Inflammatory macrophage (primary cell): ENCODE measurements at places on chromosomes 1 and 21.
A peak's percentile ranks its signal among the peaks of the same experiment; 100 is the strongest.

GRCh38 chr1:27388337-27389005 is 4.0 kb upstream of the GPR3 start:
- peak; percentile 41 for DNase-seq

GRCh38 chr1:89287181-89288050 is 14.8 kb upstream of the GBP5 start:
- DNase-seq: no peak

DNA sequence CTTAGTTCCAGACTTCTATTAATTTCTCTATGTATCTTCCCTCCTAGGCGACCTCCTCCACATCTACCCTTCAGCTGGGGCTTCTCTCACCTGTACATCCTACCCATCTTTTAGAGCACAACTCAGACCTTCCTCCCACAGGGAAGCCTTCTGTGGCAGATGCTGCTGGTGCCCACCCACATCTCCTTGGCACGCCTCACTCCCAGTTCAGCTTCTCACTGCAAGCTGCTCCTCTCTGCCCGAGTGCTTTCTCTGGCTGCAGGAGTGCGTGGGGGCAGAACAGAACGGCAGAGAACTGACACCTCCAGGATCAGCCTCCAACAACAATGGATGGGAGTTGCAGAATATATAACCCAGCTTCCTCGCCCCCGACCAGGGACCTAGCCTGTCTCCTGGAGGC is 36.5 kb downstream of the ZBTB18 start:
- DNase-seq: no peak

GRCh38 chr1:195105281-195105680 is 1503.0 kb downstream of the KCNT2 start:
- no peak for DNase-seq

GRCh38 chr1:2201062-2201461 is 6.5 kb upstream of the FAAP20 start:
- DNase-seq: no peak

GRCh38 chr1:109193653-109194590 is 19.8 kb upstream of the SARS1 start:
- peak; percentile 71 for DNase-seq

- DNase-seq: peak; percentile 70
These were observed 115.4 kb upstream of the HOOK1 start for GRCh38 chr1:59699227-59699847.

GRCh38 chr1:89454845-89455521 is 69.6 kb upstream of the LRRC8B start:
- DNase-seq: peak; percentile 83

DNA sequence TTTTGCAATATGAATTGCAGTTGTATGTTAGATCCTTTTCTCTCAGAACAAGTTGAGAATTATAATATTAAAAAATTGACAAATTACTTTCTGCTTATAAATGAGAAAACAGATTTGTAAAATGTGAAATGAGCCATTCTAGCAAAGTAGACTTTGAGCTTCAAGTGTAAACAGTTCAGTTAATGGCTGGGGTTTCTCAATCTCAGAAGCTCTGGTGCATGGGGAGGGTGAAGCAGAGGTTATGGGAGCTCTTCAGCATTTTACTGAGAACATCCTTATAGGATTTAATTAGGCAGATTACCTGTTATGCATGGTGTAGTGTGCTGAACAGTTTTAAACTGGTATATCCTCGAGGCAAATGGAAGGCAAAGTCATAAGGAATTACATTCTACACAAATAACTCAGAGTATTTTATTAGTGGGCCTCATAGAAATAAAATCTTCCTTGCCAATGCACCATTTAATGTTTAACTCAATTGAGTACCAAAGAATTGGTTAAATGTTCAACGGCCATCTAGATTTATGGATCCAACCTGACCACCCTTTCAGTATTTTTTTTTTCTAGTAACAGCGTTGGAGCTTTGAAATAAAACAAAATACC is 1143.6 kb upstream of the ADGRL2 start:
- DNase-seq: no peak

GRCh38 chr1:230169454-230170152 is 102.6 kb downstream of the GALNT2 start:
- DNase-seq: no peak

GRCh38 chr1:61839679-61840078 is 97.4 kb downstream of the PATJ start:
- DNase-seq: no peak

- DNase-seq: no peak
These were observed 58.6 kb upstream of the HIVEP3 start for GRCh38 chr1:41977326-41977725.

DNA sequence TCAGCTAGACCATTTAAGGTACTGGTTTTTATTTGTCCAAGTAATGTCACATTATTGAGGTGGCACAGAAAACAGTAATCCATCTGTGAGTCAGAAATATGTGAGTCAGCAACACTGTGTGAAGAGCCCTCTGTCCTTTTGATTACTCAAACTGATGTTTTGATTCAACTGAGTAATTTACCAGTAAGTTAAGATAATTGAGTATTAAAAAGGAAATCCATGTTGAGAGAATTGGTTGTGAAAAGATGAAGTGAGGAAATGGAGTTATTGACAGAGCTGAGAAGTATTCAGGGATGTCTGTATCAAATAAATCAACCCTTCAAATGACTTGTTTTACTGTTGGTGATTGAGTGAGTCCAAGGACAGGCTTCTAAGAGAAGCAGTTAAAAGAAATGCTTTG is 302.7 kb upstream of the SGIP1 start:
- no peak for DNase-seq

- DNase-seq: no peak
These were observed 92.5 kb downstream of the WDR64 start for GRCh38 chr1:241744591-241744990.

GRCh38 chr1:198472997-198473396 is 67.5 kb downstream of the ATP6V1G3 start:
- DNase-seq: no peak

DNA sequence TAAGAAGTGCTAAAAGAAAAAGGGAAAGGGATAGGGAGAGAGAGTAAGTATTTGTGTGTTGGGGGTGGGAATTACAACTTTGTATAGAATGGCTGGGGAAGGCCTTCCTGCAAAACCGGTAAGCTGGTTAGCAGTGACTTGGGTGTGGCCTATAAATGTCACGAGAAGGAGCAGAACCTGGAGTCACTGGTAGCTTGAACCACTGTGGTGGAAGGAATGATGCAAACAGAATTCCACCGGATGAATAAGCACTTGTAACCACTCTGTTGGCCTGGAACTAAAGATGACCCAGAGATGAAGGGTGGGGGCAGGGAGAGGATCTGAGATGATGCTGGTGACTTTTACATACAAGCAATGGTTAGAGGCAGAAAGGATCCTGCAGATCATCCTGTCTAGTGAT is 8.9 kb downstream of the XKR8 start:
- DNase-seq: no peak

DNA sequence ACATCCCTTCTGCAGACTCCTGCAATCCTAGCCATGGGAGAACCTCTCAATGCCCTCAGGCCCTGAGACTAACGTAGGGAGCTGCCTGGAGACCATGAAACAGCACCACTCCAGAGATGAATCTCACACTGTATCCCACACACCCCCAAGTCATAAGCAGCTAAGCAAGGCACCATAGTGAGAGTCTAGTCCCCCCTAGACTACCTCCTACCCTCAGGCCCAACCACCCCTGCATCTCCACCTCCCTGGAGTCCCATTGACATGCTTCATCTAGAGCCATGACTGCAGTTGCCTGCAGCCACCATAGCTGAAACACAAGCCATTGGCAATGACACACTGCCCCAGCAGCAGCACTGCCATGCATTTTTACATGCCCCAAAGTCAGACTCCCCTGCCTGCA is 17.4 kb downstream of the SPRR2G start:
- no peak for DNase-seq

- DNase-seq: no peak
These were observed 28.9 kb downstream of the CNST start for GRCh38 chr1:246595146-246595545.

DNA sequence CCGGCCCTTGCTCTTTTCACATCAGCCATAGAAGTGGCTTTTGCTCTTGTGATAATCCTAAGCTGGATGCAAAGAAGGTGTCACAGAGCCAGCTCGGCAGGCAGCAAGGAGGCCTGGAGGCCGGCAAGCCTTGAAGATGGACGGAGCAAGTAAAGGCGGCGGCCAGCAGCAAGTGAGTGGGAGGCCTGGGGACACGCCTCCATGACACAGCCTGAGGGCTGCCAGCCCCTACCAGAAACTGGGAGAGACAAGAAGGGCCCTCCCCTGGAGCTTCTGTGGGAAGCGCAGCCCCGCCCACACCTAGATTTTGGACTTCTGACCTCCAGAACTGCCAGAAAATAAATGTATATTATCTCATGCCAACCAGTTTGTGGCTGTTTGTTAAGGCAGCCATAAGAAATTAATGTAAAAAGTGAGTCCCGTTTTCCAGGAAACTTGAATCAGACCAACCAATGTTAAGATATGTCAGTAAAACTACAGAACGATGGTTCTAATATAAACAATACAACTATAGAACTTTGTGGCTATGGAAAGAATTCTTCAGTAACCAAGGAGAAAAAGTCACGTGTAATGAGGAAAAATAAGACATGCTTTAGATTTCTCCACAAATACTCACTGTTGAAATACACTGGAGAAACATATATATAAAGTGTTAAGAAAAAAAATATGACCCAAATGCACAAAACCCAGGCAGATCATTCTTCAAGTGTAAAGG is 49.9 kb downstream of the BACE2 start:
- DNase-seq: no peak

- no peak for DNase-seq
These were observed 11.8 kb upstream of the RASSF5 start for GRCh38 chr1:206495493-206496046.

GRCh38 chr21:44712203-44713028 is 1.0 kb upstream of the TSPEAR start:
- no peak for DNase-seq

DNA sequence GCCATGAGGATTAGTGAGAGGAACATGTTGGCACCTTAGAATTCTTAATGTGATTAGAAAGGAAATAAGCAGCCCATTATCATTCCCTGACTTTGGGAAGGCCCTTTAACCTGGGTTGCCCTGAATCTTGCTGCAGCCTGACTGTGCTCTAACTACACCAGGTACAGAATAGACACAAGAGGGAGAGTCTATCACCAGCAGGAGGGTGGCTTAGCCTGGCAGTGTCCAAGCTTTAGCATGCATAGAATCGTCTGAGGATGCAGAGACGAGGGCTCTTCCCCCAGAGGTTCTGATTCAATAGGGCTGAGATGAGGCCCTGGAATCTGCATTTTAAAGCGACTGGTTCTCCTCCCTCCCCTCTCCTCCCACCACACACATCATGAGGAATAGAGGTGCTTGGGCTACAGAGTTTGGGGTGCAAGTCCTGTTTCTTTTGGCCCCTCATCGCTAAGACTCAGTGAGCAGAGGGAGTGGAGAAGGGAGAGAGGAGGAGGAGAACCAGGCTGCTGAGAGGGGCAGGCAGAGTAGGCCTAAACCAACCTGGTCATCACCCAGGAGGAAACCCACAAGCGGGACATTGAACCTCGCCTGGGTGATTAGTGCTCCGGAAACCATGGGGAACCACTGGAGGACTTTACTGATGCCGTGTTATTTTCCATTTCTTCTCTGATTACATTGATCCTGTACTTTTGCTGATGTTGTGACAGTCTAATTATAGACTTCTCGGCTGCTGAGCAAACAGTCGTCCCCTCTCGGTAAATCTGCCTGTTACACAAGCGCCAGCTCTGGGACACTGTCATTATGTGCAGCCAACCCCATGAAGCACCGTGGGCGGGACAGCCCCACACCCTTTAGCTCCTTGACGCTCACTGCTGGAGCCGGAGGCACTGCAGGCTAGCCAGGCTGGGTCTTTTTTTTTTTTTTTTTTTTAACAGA is 6.3 kb upstream of the TENT5C start:
- no peak for DNase-seq

GRCh38 chr1:190084552-190084951 is 393.1 kb downstream of the BRINP3 start:
- DNase-seq: no peak

DNA sequence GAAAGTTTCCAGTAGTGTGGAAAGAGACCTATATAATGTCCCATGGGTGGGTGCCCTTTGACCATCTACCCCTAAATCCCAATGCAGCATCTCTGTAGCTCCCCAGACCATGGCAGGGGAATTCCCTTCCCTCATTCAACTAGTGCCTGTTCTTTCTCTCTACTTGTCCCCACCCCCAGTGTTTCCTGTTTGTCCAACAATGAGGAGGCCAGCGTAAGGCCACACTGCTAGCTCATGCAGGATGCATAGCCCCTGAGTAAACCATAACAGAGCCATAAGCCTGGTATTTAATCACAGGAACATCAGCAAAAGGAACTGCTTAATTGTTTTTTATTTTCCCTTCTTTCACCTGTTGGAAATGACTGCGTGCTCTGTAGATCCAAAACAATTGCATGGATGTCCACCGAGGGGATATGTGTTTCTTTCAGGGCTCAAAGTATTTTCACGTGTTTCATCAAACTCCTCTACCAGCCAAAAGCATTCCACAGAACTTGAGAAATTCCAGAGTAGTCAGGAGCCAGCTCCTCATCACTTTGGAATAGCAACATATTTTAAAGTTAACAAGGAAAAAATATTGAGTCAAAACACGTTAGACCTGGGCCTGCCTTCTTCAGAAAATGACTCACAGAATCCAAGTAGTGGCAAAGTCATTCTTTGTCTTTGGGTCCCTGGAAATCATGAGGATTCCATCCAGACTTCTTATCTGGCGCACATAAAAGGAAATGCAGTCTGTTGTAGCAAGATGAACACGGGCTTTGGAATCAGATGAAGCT is 162.5 kb upstream of the SGIP1 start:
- DNase-seq: no peak

GRCh38 chr1:245092638-245092976 is 62.2 kb upstream of the KIF26B start:
- no peak for DNase-seq

DNA sequence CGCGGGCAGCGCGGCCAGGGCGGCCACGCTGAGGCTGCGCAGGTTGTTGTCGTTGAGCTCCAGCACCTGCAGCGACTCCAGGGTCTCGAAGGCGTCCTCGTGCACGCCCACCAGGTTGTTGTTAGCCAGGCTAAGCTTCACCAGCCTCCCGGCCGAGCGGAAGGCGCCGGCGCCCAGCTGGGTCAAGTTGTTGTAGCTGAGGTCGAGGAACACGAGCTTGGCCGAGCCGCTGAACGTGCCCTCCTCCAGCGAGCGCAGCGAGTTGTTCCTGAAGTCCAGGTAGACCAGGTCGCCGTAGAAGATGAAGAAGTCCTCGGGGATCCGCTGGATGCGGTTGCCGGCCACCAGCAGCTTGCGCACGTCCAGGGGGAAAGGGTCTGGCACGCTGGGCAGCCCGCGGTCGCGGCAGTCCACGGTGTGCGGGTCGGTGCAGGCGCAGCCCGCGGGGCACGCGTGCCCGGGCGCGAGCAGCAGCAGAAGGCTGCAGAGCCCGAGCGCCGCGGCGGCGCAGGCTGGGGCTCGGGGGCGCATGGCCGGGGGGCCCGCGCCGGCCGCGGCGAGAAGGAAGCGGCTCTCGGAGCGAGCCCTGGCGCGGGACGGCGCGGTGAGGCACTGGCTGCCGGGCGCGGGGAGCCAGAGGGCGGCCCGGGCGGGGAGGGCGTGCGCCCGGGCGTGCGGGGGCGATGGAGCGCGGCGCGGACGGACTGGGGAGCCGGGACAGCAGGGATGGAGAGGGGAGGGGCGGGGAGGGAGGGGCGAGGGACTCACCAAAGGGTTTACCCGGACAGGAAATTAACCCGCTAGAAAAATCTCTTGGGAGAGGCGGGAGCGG is 524 bp downstream of the LRRC38 start:
- no peak for DNase-seq

GRCh38 chr1:162782671-162783070 is 7.8 kb upstream of the HSD17B7 start:
- no peak for DNase-seq
